NCI-H446 (cell line): ENCODE measurements at places on chromosomes 1 and 21.

- DNase-seq, result no peak
Observed at GRCh38 chr1:107771377-107771776, 193.6 kb downstream of the VAV3 start.

GRCh38 chr1:163258181-163258580 lies 55.5 kb upstream of the RGS5 start:
- DNase-seq, result no peak

- no peak for DNase-seq
Observed at GRCh38 chr1:58325866-58326265, 220.7 kb downstream of the OMA1 start.

- no peak for DNase-seq
Observed at GRCh38 chr1:101652484-101652883, 344.2 kb downstream of the OLFM3 start.

GRCh38 chr1:222823695-222824094 lies 8.9 kb downstream of the DISP1 start:
- no peak for DNase-seq

GRCh38 chr1:167934426-167935215 lies 1.9 kb upstream of the DCAF6 start:
- no peak for DNase-seq

DNA sequence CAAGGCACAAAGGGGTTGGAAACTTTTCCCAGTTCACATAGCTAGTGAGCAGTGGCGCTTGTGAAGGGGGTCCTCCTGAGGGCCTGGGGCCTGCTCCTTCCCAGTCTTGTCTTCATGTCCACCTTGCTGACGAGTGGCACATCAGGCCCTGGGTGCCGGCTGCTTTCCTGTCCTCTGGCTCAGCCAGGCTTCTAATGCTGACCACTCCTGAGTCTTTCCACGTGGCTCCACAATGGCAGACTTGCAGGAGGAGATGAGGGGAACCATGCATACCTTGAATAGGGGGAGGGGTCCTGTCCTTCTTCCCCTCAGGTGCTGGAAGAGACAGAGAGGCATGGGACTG lies 38.7 kb downstream of the MAPKAPK2 start:
- no peak for DNase-seq

GRCh38 chr1:208025031-208025430 lies 114.1 kb upstream of the CD34 start:
- no peak for DNase-seq

- no peak for DNase-seq
Observed at GRCh38 chr1:234750922-234751627, 141.1 kb upstream of the IRF2BP2 start.

DNA sequence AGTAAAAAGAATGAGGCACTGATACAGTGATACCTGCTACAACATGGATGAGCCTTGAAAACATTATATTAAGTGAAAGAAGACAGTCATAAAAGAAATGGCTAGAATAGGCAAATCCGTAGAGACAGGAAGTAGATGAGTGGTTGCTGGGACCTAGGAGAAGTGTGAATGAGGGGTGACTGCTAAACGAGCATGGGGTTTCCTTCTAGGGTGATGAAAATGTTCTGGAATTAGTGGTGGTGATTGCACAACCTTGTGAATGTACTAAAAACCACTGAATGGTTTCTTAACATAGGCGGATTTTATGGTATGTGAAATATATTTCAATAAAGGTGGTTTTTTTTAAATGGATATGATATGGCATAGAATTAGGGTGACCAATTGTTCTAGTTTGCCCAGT lies 12.6 kb upstream of the SERINC2 start:
- no peak for DNase-seq

- DNase-seq, result peak; percentile 29
Observed at GRCh38 chr1:172398193-172398592, 22.3 kb upstream of the C1orf105 start.

DNA sequence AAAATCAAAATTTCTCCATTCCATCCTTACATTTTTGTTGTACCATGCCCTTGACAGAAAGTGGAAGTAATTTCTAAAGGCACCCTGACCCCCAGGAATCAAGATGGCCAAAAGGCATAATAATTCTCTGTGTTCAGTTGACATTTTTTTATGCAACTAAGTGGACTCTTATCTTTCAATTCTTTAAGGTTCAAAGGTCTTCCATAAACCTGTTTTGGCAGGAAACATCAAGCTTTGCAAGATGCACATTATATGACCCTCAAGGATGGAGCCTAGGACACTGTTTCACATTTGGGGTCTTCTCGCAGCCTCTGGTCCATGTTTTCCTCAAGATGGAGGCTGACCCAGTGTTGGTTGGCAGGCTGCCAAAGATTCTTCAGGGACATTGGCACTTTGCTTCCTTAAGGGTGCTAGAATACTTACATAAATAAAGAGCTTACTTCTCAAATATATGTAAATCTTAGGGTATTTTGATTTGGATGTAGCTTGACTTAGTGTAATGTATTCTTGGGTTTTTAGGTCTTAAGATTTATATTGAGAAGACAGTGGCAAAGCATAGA lies 48.0 kb upstream of the COG2 start:
- no peak for DNase-seq

DNA sequence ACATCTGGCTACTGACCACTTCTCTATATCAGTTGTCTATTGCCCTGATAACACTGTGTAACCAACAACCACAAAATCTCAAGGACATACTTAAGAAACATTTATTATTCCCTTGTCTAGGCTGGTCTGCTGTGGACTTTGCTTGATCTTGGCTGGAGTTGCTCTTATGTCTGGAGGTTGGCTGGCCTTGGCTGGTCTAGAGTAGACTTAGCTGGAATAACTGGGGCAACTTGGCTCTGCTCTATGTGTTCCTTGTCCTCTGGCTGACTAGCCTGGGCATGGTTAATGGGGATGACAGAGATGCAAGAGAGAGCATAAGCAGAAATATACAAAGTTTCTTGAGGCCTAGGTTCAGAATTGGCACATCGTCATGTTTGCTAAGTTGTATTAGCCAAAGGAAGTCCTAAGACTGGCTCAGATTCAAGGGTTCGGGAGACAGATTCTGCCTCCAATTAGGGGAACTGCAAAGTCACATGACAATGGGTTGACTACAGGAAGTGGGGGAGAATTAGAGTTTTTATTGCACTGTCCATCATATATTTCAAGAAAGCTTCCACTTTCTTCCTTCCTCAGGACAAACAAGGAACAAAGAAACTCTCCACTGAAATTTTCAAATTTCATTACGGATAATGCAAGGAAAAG lies 61.4 kb upstream of the HMCN1 start:
- DNase-seq, result no peak

DNA sequence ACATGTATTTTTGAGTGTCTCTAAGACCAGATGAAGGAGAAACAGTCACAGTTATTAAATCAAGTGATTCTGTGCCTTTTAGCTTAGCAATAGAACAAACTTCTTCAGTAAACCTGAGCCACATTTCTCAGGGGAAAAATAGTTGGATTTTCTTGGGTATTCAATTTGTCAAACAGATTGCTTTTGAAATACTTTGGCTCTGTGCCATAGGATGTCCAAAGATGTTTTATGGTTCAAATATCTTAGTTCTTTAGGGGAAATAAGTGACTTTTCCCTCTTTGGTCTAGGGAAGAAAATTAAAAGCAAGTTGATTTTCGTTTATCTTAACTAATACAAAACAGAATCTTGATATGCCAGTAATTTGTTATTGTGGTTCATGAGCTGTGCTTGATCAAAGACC lies 125.9 kb downstream of the ATP5PO start:
- no peak for DNase-seq

DNA sequence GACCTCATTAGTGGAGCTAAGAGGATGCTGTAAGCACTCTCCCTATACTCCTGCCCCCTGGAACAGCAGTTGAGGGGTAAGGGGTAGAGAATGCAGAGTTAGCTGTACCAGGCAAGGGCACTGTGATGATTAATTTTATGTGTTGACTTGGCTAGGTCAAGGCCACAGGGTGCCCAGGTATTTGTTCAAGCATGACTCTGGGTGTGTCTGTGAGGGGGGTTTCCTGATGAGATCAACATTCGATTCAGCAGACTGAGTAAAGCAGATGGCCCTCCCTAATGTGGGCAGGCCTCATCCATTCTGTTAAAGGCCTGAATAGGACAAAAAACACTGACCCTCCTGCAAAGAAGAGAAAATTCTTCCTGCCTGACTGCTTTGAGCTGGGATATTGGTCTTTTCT lies 110.8 kb downstream of the KCND3 start:
- DNase-seq, result peak; percentile 36

- no peak for DNase-seq
Observed at GRCh38 chr1:210920716-210921694, 212.9 kb downstream of the KCNH1 start.

GRCh38 chr1:41795205-41795762 lies 123.4 kb downstream of the HIVEP3 start:
- DNase-seq, result no peak

DNA sequence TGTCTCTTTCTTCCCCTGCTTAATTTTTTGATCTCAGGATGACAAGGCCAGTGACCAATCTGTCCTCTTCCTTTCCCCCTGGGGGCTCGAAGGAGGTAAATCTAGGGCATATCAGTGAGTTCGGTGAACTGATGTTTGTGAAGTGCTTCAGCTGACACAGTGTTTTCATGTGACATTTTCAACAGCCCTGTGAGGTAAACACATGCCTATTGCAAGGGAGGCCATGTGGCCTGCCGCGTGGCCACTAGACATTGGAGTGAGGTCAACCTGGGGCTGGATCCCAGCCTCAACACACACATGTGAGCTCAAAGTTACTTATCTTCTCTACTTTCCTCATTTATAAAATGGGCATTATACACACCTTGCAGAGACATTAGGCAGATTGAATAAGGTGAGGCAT lies 126.3 kb downstream of the PLPP3 start:
- DNase-seq, result no peak

DNA sequence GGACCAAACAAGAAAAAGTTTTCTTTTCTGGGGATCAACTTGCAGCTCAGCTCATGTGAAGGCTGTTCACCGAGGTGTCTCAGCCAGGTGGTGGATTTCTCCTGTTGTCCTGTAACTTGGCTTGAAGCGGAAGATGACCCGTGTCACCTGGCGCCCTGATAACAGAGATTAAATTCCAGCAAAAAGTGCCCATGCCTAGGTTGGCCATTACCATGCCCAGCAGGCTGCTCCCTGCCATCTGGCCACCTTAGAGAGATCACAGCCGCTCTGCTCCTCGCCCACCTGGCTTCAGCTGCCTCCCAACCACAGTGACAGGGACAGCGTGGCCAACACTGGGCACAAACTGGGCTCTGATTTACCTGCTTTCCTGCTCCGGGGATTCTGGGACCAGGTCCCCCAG lies 149.5 kb downstream of the ZBTB18 start:
- DNase-seq, result no peak

GRCh38 chr21:39052718-39053117 lies 130.5 kb downstream of the PSMG1 start:
- DNase-seq, result no peak

- no peak for DNase-seq
Observed at GRCh38 chr1:86447198-86447790, 21.4 kb upstream of the CLCA1 start.

GRCh38 chr1:167095368-167095767 lies 1.5 kb downstream of the STYXL2 start:
- no peak for DNase-seq

DNA sequence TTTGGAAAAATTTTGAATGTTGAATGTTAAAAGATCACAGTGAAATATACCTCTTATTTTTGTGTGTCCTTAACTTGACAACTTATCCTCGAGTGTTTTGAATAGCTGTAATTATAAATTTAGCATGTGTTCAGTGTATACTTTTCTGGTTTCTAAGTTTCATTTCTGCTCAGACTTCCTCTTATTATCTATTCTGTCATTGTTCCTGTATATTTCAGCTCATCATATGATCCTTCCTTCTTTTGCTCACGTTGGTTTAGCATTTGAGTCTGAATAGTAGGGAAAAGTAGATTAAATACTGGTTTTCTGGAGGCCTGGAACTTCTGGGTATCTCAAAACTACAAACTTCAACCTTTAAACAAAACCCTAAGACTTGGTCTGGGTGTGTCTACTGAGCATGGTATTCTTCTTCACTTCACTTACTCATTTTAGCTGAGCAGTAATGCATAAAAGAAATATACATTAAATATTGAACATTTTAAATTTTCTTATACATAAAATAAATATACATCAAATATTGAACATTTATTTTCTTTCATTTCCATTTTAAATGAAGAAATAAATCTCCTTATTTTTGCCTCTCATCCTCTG lies 3.3 kb upstream of the ATP6V1G3 start:
- DNase-seq, result no peak

DNA sequence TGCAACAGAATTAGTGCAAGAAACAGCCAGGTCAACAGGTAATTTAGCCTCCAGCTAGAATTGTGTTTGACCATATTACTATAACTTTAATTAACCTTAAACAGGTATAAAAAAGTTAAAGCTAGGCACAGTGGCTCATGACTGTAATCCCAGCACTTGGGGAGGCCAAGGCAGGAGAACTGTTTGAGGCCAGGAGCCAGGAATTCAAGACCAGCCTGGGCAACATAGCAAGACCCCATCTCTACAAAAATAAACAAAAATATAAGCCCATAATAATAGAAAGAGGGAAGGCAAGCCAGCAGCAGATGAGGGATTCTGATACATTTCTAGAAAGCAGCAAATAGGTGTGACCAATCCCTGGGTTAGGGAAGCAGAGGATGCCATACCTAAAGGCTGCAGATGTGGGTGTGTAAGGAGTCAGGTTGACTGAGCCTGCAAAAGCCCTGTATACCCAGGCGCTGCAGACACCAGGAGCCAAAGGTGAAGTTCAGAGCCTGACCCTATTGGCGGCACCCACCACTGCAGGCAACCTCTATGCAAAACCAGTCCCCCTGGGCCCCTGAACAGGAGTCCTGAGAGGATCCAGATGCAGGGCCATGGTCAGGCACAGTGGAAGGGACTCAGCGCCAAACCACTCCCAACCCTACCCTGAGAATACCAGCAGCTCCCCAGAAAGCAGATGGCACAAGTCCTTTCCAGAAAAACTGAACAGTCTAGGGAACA lies 19.3 kb upstream of the LSS start:
- peak; percentile 58 for DNase-seq

- no peak for DNase-seq
Observed at GRCh38 chr1:223652436-223652941, 13.0 kb downstream of the CAPN8 start.

DNA sequence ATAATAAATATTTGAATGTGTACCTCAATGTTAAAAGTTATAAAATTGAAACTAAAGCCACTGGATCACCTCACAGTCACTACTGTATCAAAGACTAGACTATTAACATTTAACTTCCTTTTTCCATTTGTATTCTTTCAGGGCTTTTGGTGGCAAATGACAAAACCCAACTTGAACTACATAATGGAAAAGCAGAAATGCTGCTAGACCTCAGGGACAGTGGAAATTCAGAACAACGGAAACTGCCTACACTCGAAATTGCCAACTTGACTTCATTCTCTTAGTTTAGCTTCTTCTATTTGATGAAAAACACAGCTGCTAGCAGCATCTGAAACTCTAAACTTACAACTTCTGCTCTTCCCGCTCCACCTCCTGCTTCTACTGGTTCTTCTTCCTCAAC lies 34.9 kb upstream of the NTNG1 start:
- DNase-seq, result no peak

GRCh38 chr21:34560021-34560420 lies 48.0 kb upstream of the KCNE1 start:
- DNase-seq, result no peak

- no peak for DNase-seq
Observed at GRCh38 chr21:35635261-35635660, 425.1 kb downstream of the SETD4 start.
